ENCODE measurements at places on chromosomes 3 and 15.

- no peak for DNase-seq
Observed at GRCh38 chr3:152054315-152054714, 180.9 kb downstream of the SUCNR1 start.

- no peak for DNase-seq
Observed at GRCh38 chr15:93244696-93245660, 156.0 kb upstream of the RGMA start.

DNA sequence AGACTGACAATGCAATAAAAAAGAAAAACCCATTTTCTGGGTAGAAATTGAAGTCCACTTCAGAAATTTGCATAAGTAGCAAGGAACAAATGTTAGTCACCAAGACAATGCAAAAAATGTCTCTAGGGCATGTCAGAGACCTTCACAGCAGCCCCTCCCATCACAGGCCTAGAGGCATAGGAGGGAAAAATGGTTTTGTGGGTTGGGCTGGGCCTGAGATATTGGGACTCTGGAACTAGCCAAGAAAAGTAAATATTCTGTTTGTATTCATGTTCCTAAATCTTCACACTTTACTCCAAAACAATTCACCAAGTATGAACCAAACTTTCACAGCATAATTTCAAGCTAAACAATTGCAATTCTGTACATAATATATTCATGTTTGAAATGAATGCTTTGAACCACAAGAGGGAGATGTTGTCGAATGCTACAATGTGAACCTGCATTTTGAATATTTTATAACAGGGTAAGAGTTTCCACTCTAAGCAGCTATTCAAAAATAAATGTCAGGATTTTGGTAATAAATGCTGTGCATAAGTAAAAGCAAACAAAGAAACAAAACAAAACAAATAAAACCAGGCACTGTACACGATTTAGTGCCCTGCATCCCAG, 429.2 kb downstream of the OTOL1 start:
- DNase-seq: no peak

- no peak for DNase-seq
Observed at GRCh38 chr15:59434481-59434880, 3.5 kb upstream of the FAM81A start.

GRCh38 chr3:66010739-66011655, 27.7 kb downstream of the MAGI1 start:
- DNase-seq: no peak

- no peak for DNase-seq
Observed at GRCh38 chr3:153513236-153513635, 351.2 kb downstream of the RAP2B start.

GRCh38 chr15:88467935-88468528, 524 bp downstream of the MRPS11 start:
- no peak for DNase-seq

DNA sequence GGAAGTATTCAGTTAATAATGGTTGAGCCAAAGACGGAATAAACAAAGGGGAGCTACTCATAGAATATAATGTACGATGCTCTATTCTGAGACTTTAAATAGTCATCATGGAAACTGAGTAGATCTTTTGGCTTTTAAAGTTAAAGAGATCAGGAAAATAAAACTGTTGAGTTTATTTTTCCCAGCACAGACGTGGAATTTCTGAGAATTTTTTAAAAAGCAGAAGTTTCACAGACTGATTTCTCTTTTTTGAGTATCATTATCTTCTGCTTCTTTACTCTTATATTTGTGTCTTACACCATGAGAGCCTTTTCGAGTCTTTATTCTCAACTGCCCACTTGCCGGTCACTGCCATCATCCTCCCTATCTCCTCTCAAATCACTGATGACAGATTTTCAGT, 13.2 kb downstream of the P2RY14 start:
- DNase-seq: no peak

Data from progenitor cell of endocrine pancreas (in vitro differentiated cells).